ENCODE measurements at places on chromosomes 1 and 21.

DNA sequence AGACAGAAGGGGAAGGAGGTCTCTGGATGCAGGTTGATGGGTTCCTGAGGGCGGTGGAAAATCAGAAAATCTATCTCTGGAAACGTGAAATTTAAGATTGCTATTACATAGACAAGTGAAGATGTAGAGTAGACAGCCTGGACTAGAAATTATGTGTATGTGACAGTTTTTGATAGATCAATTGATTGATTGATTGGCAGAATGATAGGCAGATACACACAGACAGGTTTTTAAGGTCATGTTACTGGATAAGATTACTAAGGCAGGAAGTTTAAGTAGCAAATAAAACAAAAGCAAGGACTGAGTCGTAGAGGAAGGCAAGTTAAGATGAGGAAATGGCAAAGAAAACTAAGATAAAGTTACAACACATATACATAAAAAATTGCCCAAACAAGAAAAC, 124.7 kb downstream of the RGS21 start:
- DNase-seq: no peak

- DNase-seq: no peak
These were observed 63.6 kb downstream of the TMEM53 start for GRCh38 chr1:44610527-44611148.

GRCh38 chr1:56910441-56910985, 55.3 kb downstream of the C8B start:
- DNase-seq: no peak

- DNase-seq: no peak
These were observed 443.9 kb downstream of the CAMTA1 start for GRCh38 chr1:7229186-7229585.

DNA sequence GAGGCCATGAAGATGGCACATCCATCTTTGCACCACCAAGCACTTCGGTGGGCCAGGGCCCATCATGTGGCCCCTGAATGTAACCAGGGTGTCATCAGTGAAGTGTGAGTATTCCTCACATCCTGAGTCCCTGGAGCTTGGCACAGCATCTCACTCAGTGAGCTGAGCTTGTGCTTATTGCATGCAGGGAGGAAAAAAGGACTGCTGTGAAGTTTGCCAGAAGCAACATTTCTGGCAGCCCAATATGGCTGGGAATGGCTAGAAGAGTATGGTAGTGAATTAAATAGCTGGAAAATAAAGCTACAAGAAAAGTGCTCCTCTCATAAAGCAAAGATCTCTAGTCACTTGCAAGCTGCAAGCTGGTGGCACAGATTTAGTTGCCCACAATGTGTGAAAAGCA, 109.3 kb downstream of the TNFSF18 start:
- DNase-seq: no peak

DNA sequence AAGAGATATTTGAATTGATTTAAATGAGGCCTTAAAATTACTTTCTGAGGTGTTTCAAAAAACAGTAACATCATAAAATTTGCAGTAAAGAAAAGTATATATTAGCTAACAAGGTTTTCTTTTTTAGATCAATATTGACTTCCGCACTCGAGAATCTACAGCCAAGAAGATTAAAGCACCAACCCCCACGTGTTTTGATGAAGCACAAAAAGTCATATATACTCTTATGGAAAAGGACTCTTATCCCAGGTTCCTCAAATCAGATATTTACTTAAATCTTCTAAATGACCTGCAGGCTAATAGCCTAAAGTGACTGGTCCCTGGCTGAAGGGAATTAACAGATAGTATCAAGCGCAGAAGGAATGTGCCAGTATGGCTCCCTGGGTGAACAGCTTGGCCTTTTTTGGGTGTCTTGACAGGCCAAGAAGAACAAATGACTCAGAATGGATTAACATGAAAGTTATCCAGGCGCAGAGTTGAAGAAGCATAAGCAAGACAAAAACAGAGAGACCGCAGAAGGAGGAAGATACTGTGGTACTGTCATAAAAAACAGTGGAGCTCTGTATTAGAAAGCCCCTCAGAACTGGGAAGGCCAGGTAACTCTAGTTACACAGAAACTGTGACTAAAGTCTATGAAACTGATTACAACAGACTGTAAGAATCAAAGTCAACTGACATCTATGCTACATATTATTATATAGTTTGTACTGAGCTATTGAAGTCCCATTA, 3.6 kb downstream of the RGS1 start:
- DNase-seq: no peak

DNA sequence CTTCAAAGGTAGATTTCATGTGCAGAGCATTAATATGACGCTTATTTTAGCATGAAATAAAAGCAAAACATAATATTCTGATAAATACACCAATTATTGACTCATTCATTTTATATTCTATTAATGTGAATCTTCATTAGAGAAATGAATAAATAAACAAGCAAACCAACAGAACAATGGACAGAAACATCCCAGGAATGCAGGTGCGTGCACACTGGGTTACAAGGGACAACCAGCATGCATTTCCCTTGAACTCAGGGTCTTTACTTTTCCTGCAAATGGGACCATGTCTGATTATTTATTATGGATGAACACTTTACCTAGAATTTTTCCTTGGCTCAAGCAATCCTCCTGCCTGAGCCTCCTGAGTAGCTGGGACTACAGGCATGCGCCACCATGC, 13.5 kb downstream of the LRRC53 start:
- DNase-seq: no peak

DNA sequence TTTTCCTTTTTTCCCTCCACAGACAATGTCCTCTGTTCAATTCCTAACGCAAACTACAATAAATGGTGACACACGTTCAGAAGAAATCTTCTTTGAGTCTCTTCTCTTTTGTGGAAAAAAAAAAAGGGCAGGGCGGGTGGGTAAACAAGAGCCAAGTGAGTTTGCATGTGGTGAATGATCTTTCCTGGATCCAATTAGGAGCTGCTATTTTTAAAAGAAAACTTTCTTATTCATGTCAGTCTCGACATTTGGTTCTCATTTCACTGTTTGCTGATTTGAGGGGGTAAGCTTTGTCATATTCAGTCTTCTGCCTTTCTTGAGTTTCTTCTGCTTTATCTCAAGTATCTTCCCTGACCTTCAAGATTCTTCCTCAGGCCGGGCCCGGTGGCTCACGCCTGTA, 29.2 kb upstream of the KIF1B start:
- no peak for DNase-seq

- DNase-seq: no peak
These were observed 71.8 kb upstream of the ECE1 start for GRCh38 chr1:21362096-21362495.

DNA sequence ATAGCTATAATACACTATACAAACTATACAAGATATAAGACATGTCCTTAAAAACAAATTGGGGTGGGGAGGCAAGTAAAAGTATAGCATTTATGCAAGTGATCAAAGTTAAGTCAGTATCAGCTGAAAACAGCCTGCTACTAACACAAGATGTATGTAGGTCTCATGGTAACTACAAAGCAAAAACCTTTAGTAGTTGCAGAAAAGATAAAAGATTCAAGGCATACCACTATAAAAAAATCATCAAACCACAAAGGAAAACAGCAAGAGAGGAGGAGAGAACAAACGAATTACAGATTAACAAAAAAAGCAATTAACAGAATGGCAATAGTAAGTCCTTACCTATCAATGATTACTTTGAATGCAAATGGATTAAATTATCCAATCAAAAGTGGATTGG, 22.7 kb downstream of the ERO1B start:
- no peak for DNase-seq

- DNase-seq: no peak
These were observed 27.7 kb upstream of the PDXK start for GRCh38 chr21:43691086-43691795.

- no peak for DNase-seq
These were observed 18.0 kb upstream of the ARHGEF16 start for GRCh38 chr1:3436451-3436850.

- peak; percentile 50 for DNase-seq
These were observed at the start of gene CD244 for GRCh38 chr1:160862203-160863060. Gene CD244 (minus strand): TSS chr1:160862887. CDS start chr1:160862677, 210 bp downstream.

DNA sequence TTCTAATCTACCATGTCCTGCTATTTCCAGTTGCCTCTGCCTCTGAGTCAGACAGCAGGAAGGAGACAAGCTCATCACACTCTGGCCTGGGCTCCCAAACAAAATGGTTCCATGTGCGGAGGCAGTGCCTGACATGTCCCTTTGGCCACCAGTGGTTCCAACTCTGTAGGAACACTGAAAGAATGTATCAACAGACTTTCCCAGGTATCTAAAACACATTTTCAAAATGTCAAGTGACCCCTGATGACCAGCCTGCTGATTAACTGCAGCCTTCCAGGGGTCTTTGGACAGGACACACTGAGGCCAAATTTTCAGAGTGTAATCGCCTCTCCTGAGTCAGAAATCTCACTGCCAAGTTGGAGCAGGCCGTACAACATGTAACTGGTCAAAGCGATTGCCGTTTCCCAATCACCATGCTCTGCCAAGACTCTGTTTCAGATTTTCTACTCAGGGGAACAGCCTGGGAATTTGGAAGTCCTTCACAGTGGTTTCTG, 172.7 kb downstream of the TPR start:
- DNase-seq: peak; percentile 7

- DNase-seq: no peak
These were observed 548.2 kb downstream of the PTPRU start for GRCh38 chr1:29784276-29785136.

DNA sequence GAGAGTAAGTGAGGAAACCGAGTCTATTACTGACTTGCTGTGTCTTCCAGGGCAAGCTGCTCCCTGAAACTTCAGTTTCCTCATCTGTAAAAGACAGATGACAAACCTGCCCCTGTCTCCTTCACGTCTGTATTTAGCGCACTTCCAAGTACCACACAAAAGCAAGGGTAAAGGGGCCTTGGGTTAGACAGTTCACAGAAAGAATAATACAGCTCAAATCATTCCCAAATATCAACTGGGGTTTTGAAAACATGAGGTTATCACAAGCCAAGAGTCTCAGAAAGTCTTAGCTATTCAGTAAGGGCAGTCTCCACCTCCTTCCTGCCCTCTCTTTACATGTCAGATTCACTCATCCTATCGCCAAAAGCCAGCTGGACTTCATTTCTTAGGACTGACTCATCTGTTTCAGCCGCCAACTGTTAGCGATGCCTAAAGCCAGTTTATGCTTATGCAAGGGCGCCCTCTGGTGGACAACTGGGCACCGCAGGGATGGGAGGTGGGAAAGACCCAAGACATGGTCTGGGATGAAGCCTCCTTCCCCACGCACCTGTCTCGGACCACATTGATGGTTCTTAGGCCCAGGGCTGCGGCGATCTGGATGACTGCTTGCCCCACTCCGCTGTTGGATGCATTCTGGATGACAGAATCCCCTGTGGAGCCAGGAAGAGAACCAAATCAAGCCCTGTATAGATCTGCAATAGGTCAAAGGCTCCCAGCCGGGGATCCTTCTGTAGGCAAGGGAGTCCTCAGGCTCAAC, 21.1 kb upstream of the SRSF4 start:
- peak; percentile 98 for DNase-seq

DNA sequence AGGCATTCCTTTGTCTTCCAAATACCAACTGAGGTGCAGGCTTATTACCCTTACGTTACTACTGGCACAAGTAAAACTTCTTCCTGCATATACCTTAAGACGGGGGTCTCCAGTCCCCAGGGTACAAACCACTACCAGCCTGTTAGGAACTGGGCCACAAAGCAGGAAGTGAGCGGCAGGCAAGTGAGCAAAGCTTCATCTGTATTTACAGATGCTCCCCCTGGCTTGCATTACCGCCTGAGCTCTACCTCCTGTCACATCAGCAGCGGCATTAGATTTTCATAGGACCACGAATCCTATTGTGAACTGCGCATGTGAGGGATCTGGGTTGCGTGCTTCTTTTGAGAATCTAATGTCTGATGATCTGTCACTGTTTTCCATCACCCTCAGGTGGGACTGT, 113.1 kb downstream of the SLC45A1 start:
- no peak for DNase-seq

GRCh38 chr1:238404921-238405320, 514.2 kb upstream of the ZP4 start:
- no peak for DNase-seq

DNA sequence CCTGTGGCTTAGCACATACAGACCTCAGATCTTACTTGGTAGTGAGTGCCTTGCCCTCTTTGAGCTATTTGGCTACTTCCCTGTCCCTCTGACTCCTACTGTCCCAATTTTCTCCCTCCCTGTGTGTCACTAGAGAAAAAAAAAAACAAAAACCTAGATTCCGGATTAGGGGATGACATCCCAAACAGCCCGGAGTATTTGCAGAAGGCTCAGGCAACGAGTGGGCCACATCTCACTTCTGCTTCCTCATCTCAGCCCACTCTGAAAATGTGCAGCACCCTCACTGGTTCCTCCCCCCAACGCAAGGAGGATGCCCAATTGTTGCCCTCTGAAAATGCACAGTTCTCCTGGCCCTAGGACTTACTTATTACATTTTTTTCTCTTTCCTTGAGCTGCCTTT, 4.9 kb downstream of the NHLH1 start:
- DNase-seq: no peak

GRCh38 chr1:207901041-207901653, 9.8 kb downstream of the CD34 start:
- DNase-seq: no peak

GRCh38 chr1:26541816-26542711, 12.5 kb downstream of the RPS6KA1 start:
- peak; percentile 27 for DNase-seq
